ENCODE measurements at places on chromosomes 2 and 18. TPM values are rescaled to one million over a fixed set of nuclear protein-coding genes. Genes with fewer than 3 reads are reported as not detected.

DNA sequence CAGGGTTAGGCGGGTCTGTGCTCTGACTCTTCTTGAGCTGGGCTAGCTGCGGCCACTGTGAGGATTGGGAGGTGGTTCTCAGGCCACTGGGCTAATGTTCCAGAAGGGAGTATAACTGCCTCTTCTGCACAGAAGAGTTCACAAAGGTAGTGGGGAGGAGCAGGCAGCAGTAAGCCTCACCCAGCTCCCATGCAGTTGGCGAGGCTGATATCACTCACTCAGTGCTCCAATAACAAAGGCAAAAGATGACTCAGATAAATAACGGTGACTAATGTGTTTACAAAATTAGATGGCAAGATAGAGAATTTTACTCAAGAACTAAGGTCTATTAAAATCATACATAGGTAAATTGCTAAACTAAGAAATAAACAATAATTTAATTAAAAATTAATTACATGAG, 174.2 kb upstream of the TMEM200C start:
- DNase-seq: no peak

- DNase-seq: no peak
These were observed 168.1 kb downstream of the SETBP1 start for GRCh38 chr18:44848644-44849335.

GRCh38 chr2:169184074-169184473, 114.7 kb downstream of the DHRS9 start:
- no peak for DNase-seq

Gene TOGARAM2
- 0.31 TPM for total RNA-seq

GRCh38 chr2:27489118-27489497, 435 bp downstream of the IFT172 start:
- DNase-seq: no peak

Gene GPR35
- total RNA-seq: 1.6 TPM

Gene GATA6
- 12.6 TPM for total RNA-seq

- DNase-seq: no peak
These were observed 35.0 kb downstream of the ERLEC1 start for GRCh38 chr2:53821810-53822209.

DNA sequence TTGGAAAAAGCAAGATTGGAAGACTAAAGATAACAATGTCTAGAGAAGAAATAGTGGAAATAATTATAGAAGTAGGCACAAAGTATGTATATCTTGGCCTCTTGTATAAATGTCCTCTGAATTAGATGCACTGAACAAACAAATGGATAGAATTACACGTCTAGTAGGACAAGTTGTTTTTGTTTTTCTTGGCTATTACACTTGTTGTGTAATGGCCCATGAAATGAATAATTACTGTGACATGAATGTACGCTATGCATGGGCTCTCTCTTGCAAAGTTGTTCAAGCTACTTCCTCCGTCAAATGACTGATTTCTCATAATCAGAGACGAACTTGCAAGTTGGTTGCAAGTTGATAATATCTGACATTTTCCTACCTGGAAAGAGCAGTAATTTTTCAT, 126.2 kb downstream of the PDE1A start:
- DNase-seq: no peak

DNA sequence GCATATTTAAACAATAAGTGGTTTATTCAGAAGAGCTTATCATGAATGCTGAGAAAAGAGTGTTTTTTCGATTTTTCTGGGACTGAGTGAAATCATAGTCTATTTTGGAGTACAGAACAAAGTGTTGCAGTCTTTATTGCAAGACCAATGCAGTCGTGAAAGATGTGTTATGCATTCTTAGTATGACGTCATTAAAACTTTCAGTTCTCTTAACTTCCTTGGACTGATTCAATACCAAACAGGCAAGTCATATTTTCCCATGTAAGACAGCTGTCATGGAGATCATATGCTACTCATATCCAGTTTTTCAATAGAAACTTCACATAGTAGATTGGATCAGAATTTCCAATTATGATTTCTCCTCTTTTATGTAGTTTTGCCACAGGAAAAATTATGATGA, 92.6 kb downstream of the RIT2 start:
- DNase-seq: no peak

DNA sequence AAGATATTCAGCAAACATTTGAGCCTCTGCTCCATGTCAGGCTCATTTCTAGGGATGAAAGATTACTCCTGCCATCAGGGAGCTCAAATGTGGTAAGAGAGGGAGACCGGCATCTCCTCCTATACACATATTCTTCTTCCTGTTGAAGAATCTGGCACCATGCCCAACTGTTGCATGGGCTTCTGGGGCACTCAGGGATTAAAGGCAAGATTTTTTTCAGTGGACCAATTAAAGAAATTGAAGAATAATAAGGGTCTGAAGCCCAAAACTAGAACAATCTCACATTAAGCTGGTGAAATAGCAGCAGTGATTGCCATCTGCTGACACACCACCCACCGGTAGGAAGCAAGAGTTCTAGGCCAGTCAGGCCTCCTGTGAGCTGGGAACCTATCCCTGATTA, 145.4 kb upstream of the LYPD6 start:
- no peak for DNase-seq

All from ureter (tissue), 1 donor.